A549 treated with CORT108297 at 1 μM for 4 hours (cell line): ENCODE measurements at places on chromosomes 12 and 14. TPM values are rescaled to one million over a fixed set of nuclear protein-coding genes. Genes with fewer than 3 reads are reported as not detected.

ETNK1 gene
- total RNA-seq: 26.6 to 38.0 TPM (median 33.4 TPM) in 5 replicates

SLC6A15 gene
- total RNA-seq: 3.0 to 4.2 TPM (median 3.9 TPM) in 5 replicates

CMAS gene
- total RNA-seq: 41.0 to 48.6 TPM (median 46.4 TPM) in 5 replicates

CEP170B gene
- total RNA-seq: 17.8 to 28.1 TPM (median 24.8 TPM) in 5 replicates

CD69 gene
- total RNA-seq: not detected in 5 replicates

OVCH1 gene
- total RNA-seq: not detected in 5 replicates

DGLUCY gene
- total RNA-seq: 16.1 to 19.8 TPM (median 16.7 TPM) in 5 replicates

B4GALNT1 gene
- 33.2 to 55.1 TPM (median 48.9 TPM) in 5 replicates for total RNA-seq

KITLG gene
- total RNA-seq: 10.4 to 15.3 TPM (median 11.9 TPM) in 5 replicates

CLEC1B gene
- not detected in 5 replicates for total RNA-seq

KLHL33 gene
- total RNA-seq: 0.01 to 0.02 TPM in 2 of 5 replicates, not detected in the others

MYO1A gene
- 0.09 to 0.41 TPM (median 0.22 TPM) in 5 replicates for total RNA-seq

ZC2HC1C gene
- total RNA-seq: 3.4 to 3.6 TPM (median 3.5 TPM) in 5 replicates

AICDA gene
- total RNA-seq: 0.05 to 0.13 TPM (median 0.11 TPM) in 4 of 5 replicates, not detected in the other

BICDL1 gene
- 2.7 to 4.8 TPM (median 4.3 TPM) in 5 replicates for total RNA-seq

RNASE7 gene
- total RNA-seq: not detected in 5 replicates

JPH4 gene
- total RNA-seq: 0.03 to 0.05 TPM in 2 of 5 replicates, not detected in the others

KRT80 gene
- total RNA-seq: 48.5 to 70.6 TPM (median 60.1 TPM) in 5 replicates

TDRD9 gene
- not detected in 5 replicates for total RNA-seq

LRRIQ1 gene
- 0.73 to 1.4 TPM (median 0.89 TPM) in 5 replicates for total RNA-seq

LUM gene
- total RNA-seq: 0.07 to 0.50 TPM (median 0.40 TPM) in 4 of 5 replicates, not detected in the other

TC2N gene
- 0.54 to 0.70 TPM (median 0.64 TPM) in 5 replicates for total RNA-seq

AGAP2 gene
- 0.12 to 0.27 TPM (median 0.15 TPM) in 5 replicates for total RNA-seq

TAS2R8 gene
- not detected in 5 replicates for total RNA-seq

ARF6 gene
- 61.5 to 74.8 TPM (median 68.2 TPM) in 5 replicates for total RNA-seq

IFNG-AS1 gene
- total RNA-seq: not detected in 5 replicates

CLEC4E gene
- 0.27 to 0.47 TPM (median 0.36 TPM) in 4 of 5 replicates, not detected in the other for total RNA-seq

TMEM30B gene
- total RNA-seq: 0.12 to 0.27 TPM (median 0.17 TPM) in 5 replicates

COX6A1 gene
- total RNA-seq: 710 to 890 TPM (median 854 TPM) in 5 replicates

RTL1 gene
- 0.26 to 0.31 TPM (median 0.30 TPM) in 5 replicates for total RNA-seq

ERP27 gene
- 0.03 TPM in 1 of 5 replicates, not detected in the others for total RNA-seq

REP15 gene
- total RNA-seq: 0.34 to 0.62 TPM (median 0.51 TPM) in 5 replicates

TEAD4 gene
- total RNA-seq: 34.2 to 49.6 TPM (median 45.4 TPM) in 5 replicates
